EL (cell line): ENCODE measurements at places on chromosomes 2 and 18.

GRCh38 chr18:63266888-63267790 is 52.4 kb downstream of the BCL2 start:
- DNase-seq: no peak

GRCh38 chr18:44066541-44066940 is 614.1 kb upstream of the SETBP1 start:
- DNase-seq: no peak

DNA sequence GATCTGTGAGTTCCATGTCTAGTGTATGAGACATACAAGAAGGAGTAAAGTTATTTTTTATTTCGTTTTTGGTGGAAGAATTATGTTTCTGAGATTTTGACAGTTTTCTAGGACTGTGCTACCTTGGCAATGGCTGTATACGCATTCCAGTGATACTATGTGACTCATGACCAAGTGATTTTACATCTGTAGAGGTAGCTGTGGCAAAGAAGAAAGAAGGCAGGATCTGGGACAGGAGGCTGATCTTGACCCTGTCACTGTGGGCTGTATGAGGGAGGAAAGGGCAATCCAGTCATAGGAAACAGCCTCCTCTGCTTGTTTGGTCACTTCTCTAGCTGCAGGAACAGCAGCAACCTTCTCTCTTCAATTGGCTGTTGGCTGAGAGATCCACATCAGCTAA is 44.0 kb upstream of the PDCL3 start:
- DNase-seq: no peak

GRCh38 chr2:67516899-67517530 is 119.9 kb downstream of the ETAA1 start:
- DNase-seq: no peak

GRCh38 chr2:199228887-199229819 is 228.6 kb downstream of the SATB2 start:
- peak; percentile 98 for DNase-seq

DNA sequence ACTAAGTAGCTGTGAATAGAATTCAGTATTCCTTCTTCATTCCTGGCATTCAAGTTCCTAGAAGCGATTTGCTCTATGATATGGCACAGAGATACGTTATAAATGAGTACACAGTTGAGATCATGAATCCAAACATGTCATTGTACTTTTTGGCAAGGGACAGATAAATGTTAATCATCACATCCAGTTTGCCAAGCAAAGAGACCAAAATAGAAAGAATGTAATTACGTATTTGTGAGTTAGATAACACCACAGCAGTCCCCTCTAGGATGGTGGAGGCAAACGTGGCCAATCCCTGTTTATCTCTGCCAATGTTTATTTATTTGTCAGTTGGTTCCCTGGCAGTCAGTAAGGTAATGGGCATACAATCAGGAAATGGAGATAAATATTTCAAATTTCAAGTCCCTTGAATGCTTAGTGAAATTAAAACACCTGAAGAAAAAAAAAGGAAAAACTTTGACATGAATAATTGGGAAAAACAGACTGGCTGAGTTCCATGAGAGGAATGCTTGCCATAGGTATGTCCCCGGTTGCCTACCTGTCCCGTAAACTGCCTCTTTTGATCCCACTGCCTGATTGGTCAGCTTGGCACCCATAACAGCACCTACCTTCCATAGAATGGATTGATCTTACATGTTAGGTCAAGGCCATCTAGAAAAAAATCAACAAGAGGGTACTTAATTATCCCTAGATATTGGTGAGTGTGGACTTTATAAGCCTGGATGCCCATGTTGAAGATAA is 451.1 kb upstream of the NETO1 start:
- no peak for DNase-seq

DNA sequence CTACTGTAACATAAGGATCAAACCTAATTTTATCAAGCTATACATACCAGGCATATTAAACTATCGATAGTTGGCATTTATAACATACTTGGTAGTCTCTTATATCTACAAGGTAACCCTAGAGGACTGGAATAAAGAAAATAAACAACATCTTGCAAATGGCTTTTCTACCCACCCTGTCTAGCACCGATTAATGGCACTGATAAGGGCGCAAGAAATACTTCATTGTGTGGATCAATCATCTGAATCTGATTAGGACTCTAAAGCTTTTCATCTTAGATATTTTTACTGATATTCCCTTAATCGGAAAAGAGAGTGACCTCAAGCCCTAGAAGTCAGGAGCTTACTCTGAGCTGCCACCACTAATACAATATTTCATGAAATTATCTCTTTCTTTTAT is 1461.7 kb upstream of the PIK3C3 start:
- no peak for DNase-seq

GRCh38 chr2:105641389-105641811 is 103.3 kb upstream of the NCK2 start:
- no peak for DNase-seq

GRCh38 chr2:30978044-30978443 is 160.2 kb downstream of the GALNT14 start:
- DNase-seq: no peak

GRCh38 chr2:148042219-148042618 is 21.3 kb downstream of the MBD5 start:
- peak; percentile 2 for DNase-seq

- DNase-seq: peak; percentile 41
These were observed 147.3 kb downstream of the ZFP36L2 start for GRCh38 chr2:43078781-43079755.

GRCh38 chr18:79283929-79284328 is 111.8 kb upstream of the NFATC1 start:
- DNase-seq: no peak

DNA sequence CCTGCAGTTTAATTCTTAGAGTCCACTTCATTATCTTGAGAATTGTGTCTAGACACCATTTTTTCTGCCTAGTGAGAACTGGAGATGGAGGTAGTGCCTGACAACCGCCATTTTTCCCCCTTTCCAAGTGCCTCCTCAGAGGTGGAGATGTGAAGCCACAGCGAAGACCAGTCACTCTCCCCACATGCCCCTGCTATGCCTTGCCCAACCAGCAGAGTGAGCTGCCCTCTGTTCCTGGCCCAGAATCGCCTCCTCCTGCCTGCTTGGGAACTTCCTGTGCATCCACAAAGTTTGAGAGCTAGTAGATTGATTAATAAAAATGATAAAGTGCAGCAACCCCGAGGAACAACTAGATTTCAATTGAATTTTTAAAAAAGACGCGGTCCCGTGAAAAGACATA is 123.3 kb downstream of the CLIP4 start:
- peak; percentile 48 for DNase-seq

GRCh38 chr18:5424903-5425664 is 118.7 kb downstream of the EPB41L3 start:
- no peak for DNase-seq

DNA sequence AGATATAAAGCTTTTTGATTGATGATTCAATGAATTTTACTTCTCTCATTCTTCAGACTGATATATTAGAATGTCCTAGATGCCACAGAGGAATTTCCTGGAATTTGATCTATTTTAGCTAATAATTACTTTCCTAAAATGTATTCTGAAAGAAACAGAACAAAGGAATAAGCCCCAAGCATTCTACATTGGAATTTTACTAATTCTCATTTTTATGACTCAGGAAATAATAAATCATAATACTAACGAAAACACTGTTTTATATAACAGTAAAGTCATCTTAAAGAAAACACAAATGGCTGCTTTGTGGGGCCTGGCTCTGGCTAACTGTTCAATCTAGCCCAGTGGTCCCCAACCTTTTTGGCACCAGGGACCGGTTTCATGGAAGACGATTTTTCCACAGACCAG is 68.6 kb upstream of the LPIN2 start:
- DNase-seq: no peak
